ENCODE measurements at places on chromosomes 11 and 22.

DNA sequence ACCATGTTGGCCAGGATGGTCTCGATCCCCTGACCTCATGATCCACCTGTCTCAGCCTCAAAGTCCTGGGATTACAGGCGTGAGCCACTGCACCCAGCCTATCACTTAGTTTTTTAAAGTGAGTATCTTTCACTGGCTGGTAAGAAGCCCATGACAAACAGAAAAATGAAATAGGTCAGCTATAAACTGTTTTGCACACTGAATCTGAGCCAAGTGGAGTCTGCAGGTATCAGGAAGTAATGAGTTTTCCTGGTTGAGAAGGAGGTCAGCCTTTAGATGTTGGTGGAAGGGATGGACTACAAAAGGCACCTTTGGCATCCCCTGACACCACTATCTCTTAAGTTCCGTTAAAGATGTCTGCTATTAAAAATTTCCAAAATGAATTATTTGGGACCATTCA lies 345.1 kb downstream of the AASDHPPT start:
- no peak for DNase-seq

GRCh38 chr11:96161307-96162089 lies 181.5 kb downstream of the MAML2 start:
- DNase-seq: no peak

DNA sequence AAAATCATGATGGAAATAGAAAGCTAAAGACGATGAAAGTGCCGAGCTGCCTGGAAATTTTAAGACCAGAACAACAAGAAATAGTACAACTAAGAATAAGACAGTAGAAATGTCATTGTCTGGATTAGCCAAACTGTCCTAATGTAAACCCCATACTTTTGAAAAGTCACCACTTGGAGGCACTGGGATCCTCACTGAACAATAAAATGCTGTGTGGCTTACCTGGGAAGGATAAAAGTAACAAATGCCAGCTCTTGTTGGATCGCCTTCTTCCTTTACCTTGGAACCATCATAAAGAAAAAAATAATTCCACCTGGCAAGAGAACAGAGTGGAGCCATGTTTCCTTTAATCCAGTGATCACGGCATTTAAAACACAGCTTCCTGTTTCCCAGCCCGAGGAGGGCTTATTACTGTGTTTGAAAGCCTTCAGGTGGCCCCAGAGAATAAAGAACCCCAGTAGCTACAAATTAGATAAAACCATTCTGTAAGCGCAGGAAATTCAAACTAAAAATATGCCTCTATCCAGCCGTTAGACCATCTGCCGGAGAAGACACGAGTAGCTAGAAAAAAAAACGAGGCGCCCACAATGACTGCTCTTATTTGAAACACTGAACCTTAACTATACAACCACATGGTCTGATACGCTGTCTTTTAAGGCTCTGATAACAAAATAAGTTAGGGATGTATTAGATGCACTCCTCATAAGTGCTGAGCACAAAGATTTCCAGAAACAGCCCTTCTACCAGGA lies 4.4 kb downstream of the HPS4 start:
- DNase-seq: no peak

DNA sequence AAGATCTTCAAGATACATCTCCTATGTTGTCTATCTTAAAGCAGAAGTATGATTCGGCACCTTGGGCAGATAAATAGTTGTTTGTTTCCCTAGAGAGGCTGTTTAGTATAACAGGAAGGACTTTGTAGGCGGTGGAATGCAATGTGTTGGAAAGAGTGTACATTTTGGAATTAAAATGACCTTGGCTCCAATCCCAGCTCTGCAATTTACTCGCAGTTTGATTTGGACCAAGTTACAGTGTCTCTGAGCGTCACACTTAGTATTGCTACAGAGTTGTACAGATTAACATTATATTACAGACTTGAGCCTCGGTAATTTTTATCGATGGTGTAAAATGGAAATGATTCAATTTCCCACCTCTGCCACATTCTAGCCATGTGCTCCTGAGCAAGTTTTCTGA lies 265.3 kb downstream of the OPCML start:
- no peak for DNase-seq

DNA sequence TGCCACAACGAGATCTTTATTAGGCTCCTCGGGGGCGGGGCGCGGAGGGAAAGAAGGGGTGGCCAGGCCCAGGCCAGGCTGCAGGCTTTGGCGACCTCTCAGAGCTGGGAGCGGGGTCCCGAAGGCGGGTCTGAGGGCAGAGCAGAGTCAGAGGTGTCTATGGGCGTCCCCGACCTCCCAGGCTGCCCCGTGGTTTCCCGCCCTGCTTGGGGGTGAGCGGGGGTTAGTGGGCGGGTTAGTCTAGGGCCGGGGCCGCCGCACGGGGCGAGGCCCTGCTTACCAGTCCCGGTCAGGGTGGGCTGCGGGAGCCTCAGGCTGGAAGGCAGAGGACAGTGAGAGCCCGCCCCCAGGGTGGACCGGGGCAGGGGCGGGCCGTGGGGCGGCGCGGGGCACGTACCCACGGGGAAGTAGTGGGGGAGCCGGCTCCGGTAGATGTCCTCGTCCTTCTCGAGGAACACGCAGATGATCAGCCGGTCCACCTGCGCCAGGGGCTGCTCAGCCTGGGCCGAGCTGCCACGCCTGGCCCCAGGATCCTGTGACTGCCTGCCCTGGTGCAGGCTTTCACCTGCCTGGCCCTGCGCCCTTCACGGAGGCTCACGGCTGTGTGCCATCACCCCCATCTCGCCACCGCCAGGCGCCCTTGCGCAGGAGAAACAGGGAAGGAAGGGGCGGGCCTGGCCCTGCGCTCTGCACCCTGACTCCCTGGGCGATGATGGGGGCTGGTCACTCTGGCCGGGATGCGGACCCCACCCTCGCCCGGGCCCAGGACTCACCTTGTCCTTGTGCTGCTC lies 12.5 kb downstream of the OTUB1 start:
- no peak for DNase-seq

DNA sequence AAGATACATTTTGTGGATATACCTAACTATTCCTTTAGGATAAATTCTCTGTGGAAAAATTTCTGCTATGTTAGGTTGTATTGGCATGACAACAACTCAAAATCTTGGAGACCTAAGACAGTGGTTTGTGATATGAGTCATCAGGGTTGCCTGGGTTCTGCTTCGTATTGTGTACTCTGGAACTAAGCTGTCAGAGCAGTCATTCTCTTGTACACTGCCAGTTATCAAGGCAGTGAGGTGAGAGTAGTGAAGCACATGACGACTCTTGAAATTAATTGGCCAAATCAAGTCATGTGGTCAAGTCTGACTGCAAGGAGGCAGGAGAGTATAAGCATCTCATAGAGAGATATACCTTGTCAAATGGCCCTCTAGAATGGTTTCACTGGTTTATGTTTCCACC lies 104.4 kb downstream of the FANCF start:
- no peak for DNase-seq

DNA sequence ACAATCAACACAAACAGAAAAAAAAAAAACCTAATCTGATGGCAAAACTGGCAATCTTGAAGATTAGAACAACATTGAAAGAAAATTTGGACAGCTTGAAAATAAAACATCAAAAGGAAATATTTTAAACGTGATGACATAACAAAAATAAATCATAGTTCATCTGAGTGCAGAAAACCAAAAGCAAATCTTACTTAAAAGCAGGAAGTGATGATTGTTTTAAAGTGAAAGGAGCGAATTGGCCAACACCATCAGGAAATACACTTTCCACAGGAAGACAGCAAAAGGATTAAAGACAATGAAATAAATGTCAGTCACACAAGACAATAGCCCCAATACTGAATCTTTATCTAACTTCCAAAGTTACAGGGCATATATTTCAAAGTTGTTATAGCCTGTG lies 696.5 kb upstream of the CHORDC1 start:
- DNase-seq: no peak
